NCI-H187 (cell line): ENCODE measurements at places on chromosomes 1 and 21.

- no peak for DNase-seq
Measured at GRCh38 chr1:225897595-225898514, 8.9 kb upstream of the LEFTY1 start.

- no peak for DNase-seq
Measured at GRCh38 chr1:154178911-154179811, 12.7 kb downstream of the TPM3 start.

DNA sequence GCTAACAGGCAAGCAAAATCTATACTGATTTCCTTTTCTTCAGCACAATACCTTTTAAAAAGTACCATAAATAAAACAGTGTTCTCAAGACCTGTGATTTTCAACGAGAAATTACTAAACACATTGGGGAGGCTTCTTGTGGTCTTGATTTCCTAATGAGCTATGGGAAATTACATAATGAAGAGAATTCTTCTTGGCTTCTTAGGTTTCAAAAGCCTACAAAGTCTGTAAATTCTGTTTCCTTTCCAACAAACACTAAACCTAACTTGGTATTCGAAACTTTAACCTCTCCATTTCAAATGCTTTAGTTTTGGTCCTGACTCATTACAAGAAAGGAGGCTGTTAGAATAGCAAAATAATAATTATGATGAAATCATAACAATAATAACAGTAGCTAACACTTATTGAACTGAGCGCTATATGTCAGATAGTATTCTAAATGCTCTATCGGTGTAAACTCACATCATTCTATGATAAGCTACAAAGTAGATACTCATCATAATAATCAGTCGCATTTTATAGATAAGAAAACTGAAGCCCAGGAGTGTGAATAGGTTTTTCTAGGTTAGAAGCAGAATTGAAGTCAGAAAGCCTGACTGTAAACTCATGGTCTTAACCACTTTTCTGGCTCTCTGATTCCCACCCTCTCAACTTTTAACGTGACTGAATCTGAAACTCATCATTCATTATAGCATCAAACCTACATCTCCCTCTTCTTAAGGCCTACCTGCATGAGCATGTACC lies 486.7 kb downstream of the SMYD3 start:
- DNase-seq = no peak

GRCh38 chr1:115198938-115199337 lies 109.6 kb upstream of the TSPAN2 start:
- no peak for DNase-seq
